ENCODE measurements at places on chromosomes 3 and 15.

GRCh38 chr3:31572236-31573004 lies 39.7 kb downstream of the STT3B start:
- DNase-seq = no peak

- DNase-seq = no peak
Observed at GRCh38 chr3:69299344-69299743, 86.5 kb downstream of the FRMD4B start.

GRCh38 chr3:171731691-171732090 lies 78.6 kb downstream of the PLD1 start:
- no peak for DNase-seq

- DNase-seq = peak; percentile 63
Observed at GRCh38 chr3:64533617-64534317, 154.0 kb downstream of the ADAMTS9 start.

DNA sequence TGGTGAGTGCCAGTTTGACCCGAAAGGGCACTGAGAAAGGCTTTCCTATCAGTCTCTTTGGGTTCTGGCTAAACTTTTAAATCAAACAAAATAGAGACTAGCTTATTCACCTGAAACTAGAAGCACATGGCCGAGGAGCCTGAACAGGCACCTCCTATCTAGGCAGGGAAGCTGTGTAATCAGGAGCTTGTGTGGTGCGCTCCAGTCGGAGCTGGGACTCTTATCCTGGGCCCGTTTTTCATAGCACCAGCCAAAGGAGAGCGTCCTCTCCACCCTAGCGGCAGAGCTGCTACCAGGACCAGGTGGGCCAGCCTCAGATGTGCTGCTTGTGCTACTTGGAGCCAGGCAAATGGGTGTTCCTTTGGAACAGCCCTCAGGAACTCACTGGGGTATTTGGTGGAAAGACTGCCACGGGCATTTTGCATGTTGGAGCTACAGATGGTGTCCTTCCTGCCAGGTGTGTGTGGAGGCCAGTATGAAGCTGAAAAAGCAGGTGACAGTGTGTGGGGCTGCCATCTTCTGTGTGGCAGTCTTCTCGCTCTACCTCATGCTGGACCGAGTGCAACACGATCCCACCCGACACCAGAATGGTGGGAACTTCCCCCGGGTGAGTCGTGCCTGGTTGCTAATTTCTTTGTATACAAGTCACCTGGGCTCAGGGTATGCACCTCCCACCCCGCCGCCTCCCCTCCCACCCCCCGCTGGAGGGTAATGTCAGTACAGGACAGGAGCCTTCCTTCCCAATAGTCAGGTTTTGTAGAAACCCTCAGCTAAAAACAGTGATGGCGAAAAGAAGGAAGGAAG lies 833 bp downstream of the MAN2A2 start:
- DNase-seq = no peak

GRCh38 chr3:16137977-16138376 lies 36.5 kb upstream of the GALNT15 start:
- DNase-seq = no peak

- DNase-seq = no peak
Observed at GRCh38 chr15:26736502-26737248, 36.2 kb downstream of the GABRB3 start.

- no peak for DNase-seq
Observed at GRCh38 chr3:12991861-12992281, 81.4 kb downstream of the IQSEC1 start.

DNA sequence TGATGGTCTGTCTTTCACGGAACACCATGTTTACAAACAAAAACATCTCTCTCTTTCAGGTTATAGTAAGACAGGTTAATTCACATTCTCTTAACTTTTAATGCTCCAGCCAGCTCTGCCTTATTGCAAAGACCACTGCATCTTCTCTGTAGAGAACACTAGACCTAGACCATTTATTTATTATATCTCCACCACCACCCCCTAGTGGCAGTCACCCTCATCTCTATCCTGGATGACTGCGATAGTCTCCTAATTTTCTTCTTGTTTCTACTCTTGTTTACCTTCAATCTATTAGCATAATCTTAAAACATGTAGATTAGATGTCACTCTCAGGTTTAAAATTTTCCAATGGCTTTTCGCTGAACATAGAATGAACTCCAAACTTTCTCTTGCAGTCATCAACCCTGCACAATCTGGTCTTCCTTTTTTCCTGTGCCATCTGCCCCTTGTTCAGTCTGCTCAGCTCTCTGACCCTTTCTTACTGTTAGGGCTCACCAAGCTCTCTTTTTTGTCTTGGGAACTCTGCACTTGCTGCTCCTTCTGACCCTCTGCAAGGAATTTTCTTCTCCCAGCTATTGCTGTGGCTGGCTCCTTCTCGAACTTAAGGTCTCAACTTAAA lies 155.6 kb downstream of the SQOR start:
- DNase-seq = peak; percentile 12

DNA sequence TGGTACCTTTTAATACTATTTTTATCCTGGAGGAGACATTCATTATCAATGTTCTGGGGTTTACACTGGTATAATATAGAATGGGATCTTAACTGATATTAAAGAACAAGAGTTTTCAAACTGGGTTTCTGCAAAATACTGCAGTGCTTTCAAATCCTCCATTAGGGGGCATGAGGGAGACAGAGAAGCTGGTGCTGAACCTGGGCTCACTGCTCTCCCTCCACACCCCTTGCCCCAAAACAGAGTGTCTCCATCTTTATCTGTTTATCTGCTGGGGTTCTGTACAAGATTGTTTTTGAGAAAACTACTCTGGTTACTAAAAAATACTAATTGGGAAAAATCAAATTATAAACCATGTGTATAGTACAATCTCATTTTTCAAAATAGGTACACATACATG lies 41.7 kb downstream of the CADPS start:
- no peak for DNase-seq

GRCh38 chr3:170700054-170700404 lies 114.2 kb upstream of the SLC7A14 start:
- no peak for DNase-seq

DNA sequence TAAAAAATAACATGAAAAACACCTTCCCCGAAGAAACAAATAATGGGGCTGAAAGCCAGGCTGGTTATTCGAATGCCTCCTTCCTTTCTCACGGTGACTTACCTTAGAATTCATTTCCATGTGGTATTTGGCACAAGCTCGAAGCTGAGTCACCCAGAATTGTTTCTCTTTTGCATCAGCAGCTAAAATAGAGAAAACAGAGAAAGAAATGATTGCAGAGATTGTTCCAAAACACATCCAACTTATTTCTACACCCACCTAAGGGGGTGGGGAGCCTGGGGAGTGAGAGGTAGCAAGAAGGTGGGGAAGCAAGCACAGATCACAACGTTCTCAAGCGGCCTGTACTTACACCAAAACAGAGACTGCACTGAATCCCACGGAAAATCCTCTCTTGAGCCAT lies 104.7 kb downstream of the OSBPL10 start:
- DNase-seq = no peak

- DNase-seq = no peak
Observed at GRCh38 chr3:148205977-148206376, 491.7 kb upstream of the AGTR1 start.

DNA sequence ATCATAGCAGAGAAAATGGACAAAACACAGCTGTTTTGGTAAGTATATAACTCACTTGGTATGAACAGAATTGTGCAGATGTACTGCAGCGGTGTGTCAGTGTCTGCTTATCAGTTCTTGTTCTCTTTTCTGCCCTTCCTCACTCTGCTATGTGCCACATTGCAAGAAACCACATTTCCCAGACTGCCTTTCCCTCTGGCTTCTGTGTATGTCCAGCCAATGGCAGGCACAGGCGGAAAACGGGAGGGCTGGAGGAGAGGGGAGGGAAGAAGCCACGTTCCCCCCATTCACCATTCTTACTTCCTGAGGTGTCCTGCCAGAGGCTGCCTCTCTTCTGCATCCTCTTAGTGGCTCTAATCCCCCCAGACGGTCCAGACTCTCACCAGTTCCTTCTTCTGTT lies 15.4 kb downstream of the HHLA2 start:
- DNase-seq = no peak
